EL (cell line): ENCODE measurements at places on chromosomes 2 and 18.

GRCh38 chr2:11865378-11865777 lies 118.9 kb downstream of the LPIN1 start:
- no peak for DNase-seq

DNA sequence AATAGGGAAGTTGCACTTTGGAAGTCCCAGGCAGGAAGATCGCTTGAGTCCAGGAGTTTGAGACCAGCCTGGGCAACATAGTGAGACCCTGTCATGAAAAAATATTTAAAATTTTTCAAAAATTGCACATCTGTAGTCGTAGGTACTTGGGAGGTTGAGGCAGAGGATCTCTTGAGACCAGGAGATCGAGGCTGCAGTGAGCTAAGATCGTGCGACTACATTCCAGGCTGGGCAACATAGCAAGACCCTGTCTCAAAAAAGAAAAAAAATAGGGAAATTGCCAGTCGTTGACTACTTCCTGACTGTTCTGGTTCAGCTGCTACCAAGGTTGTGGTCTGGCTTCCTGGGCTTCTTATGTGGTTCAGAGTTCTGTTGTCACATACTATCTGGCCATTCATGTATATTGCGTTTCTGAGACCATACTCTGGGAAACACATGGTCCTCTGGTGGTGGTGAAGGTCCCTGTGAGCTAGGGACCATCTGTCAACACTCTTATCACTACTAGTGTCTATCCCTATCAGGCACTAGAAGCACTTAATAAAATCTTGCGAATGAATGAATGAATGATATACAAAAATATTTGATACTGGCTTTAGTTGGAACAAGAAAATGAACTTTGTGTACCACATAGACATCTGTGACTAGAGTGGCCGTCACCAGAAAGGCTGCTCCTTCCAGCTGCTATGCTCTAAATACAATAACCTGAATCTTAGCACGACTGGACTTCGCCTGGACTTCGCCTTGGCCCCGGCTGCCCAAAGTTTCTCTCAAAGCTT lies 861 bp upstream of the KLHL23 start:
- no peak for DNase-seq

DNA sequence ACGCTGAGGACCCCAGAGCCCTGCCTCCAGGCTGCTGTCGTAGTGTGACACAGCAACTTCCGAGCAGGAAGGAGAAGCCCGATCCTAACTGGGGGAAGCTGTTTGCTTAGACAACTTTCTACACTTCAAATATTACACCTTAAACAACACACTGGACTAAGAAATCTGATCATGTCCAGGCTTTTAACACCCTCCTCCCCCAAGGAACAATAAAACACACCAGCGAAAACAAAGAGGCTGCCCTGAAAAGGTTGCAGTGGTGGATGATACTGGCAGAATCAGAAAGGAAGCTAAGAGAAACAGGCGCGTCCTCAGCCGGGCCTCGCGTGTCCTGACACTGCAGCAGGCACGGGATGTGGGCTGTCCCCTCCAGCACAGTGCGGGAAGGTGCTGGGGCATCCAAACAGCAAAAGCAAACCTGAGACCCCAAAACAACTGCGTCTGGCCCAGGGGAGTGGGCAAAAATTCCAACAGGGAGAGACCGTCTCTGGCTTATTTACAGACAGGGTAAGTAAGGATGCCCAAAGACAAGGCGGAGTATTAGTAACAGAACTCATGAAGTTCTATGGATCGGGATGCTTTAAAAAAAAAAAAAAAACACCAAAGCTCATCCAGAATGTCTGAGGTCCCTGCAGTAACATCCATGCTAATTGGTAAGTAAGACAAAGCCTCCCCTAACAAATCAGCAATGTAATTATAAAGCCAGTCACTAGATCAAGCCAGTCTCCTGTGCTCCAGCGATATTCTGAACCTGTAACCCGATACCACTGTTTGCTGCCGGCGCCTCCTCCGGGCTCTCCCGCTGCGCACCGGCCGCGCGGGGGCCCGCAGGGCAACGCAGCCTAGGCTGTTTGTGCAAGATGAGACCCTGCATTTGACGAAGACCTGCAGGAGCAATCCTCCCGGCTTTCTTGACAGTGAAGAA lies 9.0 kb downstream of the SERTAD2 start:
- peak; percentile 70 for DNase-seq

DNA sequence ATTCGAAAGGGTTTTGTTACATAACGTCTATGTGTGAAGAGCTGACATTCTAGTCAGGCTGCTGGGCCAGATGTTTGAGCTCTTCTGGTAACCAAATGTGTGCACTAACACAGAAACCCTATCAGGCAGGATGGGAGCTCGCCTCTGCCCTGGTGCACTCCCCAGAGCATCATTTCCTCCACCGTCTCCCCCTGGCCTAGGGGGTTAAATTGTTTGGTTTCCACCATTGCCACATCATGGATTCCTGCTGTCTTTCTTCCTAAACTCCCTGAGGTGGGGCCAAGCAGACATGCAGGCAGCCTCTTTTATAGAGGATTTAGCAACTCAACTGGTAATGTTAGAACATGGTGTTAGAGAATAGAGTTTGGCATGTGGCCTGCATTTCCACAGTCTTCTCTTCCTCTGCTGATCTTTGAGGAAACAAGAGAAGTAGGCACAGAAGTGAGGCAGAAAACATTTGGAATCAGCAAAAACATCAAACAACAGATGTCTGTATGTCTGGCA lies 87.3 kb downstream of the ANTXR1 start:
- no peak for DNase-seq

DNA sequence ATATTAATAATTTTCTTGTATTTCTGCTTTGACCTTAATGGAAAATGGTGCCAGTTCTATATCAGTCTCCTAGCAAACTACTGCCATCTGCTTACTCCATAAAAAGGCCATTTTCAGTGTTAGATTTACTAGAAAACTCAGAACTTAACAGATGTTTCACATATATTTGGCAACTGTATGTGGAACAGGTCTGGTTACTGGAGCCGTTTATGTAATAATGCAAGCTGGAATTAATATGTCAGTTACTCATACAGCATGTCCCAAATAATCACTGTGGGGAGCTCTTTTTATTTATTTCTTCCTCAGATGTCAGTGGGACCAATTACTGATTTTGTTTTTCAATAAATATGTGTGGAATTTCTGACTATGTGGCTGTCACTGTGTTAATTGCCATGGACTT lies 1247.6 kb downstream of the CNTNAP5 start:
- DNase-seq = no peak

- no peak for DNase-seq
These were observed 39.6 kb downstream of the REV1 start for GRCh38 chr2:99450199-99450598.
